ENCODE measurements at places on chromosomes 7 and 10.

GRCh38 chr7:155874010-155874409 is 61.7 kb upstream of the SHH start:
- H3K36me3 ChIP-seq = no peaks in the 10 kb centered on the region
- H3K4me3 ChIP-seq = no peak overlapping the region
- H3K4me1 ChIP-seq = no peaks in the 10 kb centered on the region
- no peak overlapping the region for H3K27ac ChIP-seq

DNA sequence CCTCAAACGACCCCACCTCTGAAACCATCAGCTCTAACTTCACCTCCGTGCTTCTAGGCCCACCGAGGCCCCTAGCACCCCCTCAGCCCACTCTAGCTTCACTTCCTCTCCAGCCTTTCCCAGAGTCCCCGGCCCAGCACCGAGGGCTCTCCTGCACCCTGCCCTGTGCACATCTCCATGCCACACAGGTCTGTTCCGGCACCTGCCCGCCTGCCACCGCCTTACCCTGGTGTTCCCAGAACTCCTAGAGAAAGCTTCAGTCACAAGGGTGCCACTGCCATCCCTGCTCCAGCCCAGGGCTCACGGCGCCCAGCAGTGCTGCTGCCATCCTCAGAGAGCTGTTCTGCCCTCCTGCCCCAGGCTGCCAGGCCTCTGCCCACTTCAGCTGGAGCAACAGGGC is 61.3 kb upstream of the INSIG1 start:
- H3K4me1 ChIP-seq = peaks cover 4% of the 10 kb centered on the region
- H3K27ac ChIP-seq = no peak overlapping the region
- no peaks in the 10 kb centered on the region for H3K36me3 ChIP-seq
- H3K4me3 ChIP-seq = no peak overlapping the region
- peaks cover 12% of the 10 kb centered on the region for H3K27me3 ChIP-seq

- peaks cover 11% of the 10 kb centered on the region for H3K4me1 ChIP-seq
- peak overlapping the region; percentile 87 for H3K27ac ChIP-seq
- peaks cover 2% of the 10 kb centered on the region for H3K36me3 ChIP-seq
- H3K27me3 ChIP-seq = no peaks in the 10 kb centered on the region
- H3K4me3 ChIP-seq = peak overlapping the region; percentile 86
Observed at GRCh38 chr7:69596723-69597277, 1.5 kb upstream of the AUTS2 start.

GRCh38 chr10:24256619-24257107 is 47.7 kb downstream of the KIAA1217 start:
- DNase-seq = no peak
- H3K4me1 ChIP-seq = no peaks in the 10 kb centered on the region
- H3K27ac ChIP-seq = no peak overlapping the region
- peaks cover 2% of the 10 kb centered on the region for H3K27me3 ChIP-seq
- H3K4me3 ChIP-seq = no peak overlapping the region

DNA sequence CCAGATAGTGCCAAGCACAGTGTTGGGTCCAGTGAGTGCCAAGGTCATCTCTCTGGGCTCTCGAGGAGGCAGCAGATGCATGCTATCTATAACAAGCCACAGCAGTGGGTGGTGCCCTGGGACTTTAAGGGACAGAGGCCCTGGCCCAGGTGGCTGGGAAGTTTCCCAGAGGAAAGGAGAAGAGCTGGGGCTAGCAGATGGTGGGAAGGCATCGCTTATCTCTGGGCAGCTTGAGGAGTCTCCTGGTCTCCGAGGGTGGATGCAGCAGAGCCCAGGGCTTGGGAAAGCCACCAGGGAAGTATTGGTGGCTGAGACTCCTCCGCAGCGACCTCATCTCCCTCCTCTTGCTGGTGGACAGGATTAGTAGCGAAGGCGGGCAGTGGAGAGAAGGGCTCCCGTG is 63.4 kb upstream of the LRRC4 start:
- H3K27ac ChIP-seq = peak overlapping the region; percentile 49
- no peak for DNase-seq
- peaks cover 12% of the 10 kb centered on the region for H3K36me3 ChIP-seq
- H3K4me3 ChIP-seq = no peak overlapping the region
- no peaks in the 10 kb centered on the region for H3K4me1 ChIP-seq

- no peak overlapping the region for H3K27ac ChIP-seq
- H3K4me3 ChIP-seq = peak overlapping the region; percentile 81
- H3K36me3 ChIP-seq = no peaks in the 10 kb centered on the region
- H3K4me1 ChIP-seq = peaks cover 17% of the 10 kb centered on the region
Observed at GRCh38 chr10:35640474-35640873, 1.6 kb downstream of the FZD8 start.

DNA sequence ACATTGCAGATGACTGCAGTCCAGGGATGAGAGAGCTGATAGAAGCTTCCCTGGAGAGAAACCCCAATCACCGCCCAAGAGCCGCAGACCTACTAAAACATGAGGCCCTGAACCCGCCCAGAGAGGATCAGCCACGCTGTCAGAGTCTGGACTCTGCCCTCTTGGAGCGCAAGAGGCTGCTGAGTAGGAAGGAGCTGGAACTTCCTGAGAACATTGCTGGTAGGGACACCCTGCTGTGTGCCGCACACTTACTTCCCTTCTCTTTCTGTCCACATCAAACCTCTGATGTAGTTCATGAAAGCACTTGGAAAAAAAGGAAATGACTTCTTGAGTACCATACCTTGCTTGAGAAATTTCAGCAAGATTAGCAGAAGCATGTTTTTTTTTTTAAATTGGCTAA is 25.3 kb downstream of the MAP3K8 start:
- peaks cover 15% of the 10 kb centered on the region for H3K36me3 ChIP-seq
- peaks cover 24% of the 10 kb centered on the region for H3K4me1 ChIP-seq
- no peaks in the 10 kb centered on the region for H3K27me3 ChIP-seq
- no peak overlapping the region for H3K27ac ChIP-seq

DNA sequence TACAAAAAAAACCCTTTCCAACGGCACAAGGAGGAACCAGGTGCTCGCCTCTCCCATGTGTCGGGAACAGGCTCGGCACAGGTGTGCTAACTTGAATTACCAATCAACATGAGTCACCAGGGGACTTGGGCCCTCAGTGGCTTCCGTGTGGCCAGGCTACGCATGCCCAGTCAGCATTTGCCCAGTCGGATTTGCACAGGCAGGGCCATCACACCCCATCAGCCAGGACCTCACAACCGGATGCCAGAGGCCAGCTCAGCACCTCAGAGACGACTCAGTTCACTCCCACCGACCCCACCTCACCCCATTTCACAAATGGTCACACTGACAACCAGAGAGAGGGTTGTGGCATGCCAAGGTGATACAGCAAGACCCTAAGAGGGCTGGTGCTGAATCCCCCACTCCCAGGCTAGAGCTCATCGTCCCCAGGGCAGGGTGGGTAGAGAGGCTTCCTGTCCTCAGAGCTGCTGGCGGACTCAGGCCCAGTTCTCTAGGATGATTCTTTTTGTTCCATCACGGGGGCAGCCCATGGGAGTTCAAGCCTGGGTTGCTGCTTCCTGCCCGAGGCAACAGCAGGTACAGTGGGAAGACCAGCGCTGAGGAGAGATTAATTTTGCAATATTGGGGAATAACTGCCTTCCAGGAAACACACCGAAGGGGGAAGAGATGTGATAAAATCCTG is 13.6 kb downstream of the ANXA11 start:
- H3K27me3 ChIP-seq = no peaks in the 10 kb centered on the region
- peaks cover 20% of the 10 kb centered on the region for H3K36me3 ChIP-seq
- peaks cover 62% of the 10 kb centered on the region for H3K4me1 ChIP-seq
- peak overlapping the region; percentile 67 for H3K4me3 ChIP-seq
- no peak for DNase-seq
- peak overlapping the region; percentile 93 for H3K27ac ChIP-seq

- no peak overlapping the region for H3K4me3 ChIP-seq
- no peak for DNase-seq
- H3K36me3 ChIP-seq = no peaks in the 10 kb centered on the region
- no peak overlapping the region for H3K27ac ChIP-seq
- no peaks in the 10 kb centered on the region for H3K4me1 ChIP-seq
Observed at GRCh38 chr7:1211611-1212010, 21.1 kb upstream of the UNCX start.

GRCh38 chr7:28573651-28574301 is 161.5 kb downstream of the CREB5 start:
- H3K4me3 ChIP-seq = no peak overlapping the region
- no peaks in the 10 kb centered on the region for H3K36me3 ChIP-seq
- H3K27me3 ChIP-seq = peaks cover 28% of the 10 kb centered on the region
- no peak for DNase-seq
- H3K4me1 ChIP-seq = peaks cover 12% of the 10 kb centered on the region
- no peak overlapping the region for H3K27ac ChIP-seq

DNA sequence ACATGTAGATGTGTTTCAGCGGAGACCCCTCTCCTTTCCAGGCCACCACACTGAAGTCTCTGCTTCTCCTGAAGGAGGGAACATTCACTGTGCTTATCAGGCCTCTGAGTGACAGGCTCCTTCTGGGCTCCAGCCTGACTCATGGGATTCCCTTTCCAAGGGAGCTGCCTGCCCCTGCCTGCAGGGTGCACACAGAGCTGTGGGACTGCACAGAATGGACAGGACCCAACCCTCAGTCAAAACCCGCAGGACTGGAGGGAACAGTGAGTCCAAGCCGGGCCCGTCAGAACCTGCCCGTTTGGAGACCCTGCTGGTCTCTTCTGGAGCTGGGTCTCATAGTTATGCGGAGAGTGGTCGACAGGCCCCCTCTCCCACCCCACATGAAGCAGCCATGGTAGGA is 32.6 kb downstream of the PLAC9 start:
- peaks cover 4% of the 10 kb centered on the region for H3K4me1 ChIP-seq
- no peak overlapping the region for H3K27ac ChIP-seq
- peaks cover 35% of the 10 kb centered on the region for H3K36me3 ChIP-seq
- no peak overlapping the region for H3K4me3 ChIP-seq
- H3K27me3 ChIP-seq = no peaks in the 10 kb centered on the region

DNA sequence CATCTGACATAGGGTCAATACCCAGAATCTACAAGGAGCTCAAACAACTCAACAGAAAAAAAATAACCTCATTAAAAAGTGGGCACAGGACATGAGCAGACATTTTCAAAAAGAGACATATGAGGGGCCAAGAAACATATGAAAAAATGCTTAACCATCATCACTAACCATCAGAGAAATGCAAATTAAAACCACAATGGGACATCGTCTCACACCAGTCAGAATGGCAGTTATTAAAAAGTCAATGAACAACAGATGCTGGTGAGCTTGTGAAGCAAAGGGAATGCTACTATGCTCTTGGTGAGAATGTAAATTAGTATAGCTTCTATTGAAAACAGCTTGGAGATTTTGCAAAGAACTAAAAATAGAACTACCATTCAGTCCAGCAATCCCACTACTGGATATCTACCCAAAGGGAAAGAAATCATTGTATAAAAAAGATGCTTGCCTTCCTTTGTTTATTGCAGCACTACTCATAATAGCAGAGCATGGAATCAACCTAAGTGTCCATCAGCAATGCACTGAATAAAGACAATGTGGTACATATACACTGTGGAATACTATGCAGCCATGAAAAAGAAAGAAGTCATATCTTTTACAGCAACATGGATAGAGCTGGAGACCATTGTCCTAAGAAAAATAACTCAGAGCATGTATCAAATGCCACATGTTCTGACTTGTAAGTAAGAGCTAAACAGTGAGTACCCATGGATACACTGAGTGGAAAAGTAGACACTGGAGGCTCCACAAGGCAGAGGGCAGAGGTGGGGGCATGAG is 139.8 kb downstream of the ADARB2 start:
- H3K4me1 ChIP-seq = peaks cover 3% of the 10 kb centered on the region
- peaks cover 9% of the 10 kb centered on the region for H3K27me3 ChIP-seq
- no peak for DNase-seq

DNA sequence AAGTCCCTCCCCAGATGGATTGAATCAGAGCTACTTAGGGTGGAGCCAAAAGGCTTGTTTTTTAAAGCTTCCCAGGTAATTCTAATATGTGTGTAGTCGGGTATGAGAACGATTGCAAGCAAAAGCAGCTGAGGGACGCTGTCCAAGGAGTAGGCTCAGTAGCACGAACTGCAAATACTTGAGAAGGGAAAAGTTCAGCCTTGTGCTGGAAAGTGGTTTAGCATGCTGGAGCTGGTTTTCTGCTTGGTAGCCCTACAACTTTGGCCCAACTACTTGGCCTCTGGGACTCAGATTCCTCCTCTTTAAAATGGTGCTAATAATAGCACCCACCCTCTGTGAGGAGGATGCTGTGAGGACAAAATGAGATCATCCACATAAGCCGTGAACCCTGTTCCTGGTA is 76.2 kb downstream of the AHR start:
- DNase-seq = no peak
- H3K4me3 ChIP-seq = no peak overlapping the region
- no peaks in the 10 kb centered on the region for H3K36me3 ChIP-seq
- H3K27me3 ChIP-seq = no peaks in the 10 kb centered on the region

DNA sequence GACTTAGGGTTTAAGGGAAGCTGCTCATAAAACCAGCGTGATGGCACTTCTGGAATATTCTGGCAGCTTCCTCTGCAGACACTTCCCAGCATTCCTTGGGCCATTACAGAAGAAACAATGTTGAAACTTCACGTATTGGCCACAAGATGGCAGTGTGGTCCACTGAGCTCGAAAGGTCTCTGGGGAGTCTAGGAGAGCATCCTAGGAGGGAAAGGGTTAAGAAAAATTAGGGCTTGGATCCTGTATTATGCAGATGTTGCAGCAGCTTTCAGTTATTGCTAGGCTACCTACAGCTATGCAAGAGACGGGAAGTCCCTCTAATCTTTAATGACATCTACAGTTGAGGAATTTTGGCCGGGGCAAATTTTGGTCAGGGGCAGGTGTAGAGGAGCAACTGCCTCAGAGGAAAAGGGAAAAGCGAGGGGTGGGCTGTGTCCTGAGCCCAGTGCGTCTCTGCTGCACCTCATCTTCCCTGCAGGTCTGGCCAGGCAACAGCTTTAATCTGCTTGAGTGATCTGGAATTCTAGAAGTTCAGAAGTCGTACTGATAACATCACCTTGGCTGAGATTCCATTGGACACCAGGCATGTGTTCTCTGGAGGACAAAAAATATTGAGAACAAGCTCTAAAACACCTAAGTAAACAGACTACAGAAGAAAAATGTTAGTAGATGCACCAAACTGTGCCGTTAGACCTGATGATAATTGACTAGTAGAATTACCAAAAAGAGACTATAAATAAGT is 220.8 kb upstream of the PRSS58 start:
- peaks cover 10% of the 10 kb centered on the region for H3K4me1 ChIP-seq
- no peak for DNase-seq
- peaks cover 8% of the 10 kb centered on the region for H3K27me3 ChIP-seq
- H3K36me3 ChIP-seq = no peaks in the 10 kb centered on the region
- no peak overlapping the region for H3K4me3 ChIP-seq

DNA sequence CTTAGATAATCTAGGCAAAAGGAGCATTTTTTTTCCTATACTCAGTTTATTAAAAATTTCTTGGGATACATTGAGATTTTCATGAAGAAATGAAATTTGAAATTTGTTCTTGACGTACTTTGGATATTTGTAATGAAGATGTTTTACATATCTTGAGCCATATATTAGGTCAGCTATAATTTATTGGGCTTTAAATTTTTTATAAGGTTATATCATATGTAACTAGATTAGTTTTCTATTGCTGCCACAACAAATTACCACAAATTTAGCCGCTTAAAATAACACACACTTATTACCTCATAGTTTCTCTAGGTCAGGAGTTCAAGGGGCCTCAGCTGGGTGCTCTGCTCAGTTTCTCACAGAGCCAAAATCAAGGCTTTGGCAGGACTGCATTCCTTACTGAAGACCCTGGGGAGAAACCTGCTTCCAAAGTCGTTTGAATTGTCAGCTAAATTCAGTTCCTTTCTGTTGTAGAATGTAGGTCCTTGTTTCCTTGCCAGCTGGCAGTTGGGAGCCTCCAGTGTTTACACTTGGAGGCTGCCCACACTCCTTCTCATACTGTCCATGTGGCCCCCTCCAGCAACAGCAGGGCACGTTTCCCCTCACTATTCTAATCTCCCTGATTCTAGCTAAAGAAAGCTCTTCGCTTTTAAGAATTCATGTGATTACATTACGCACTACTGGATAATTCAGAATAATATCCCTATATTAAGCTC is 42.6 kb upstream of the DNAH11 start:
- no peak overlapping the region for H3K4me3 ChIP-seq
- H3K27ac ChIP-seq = no peak overlapping the region
- no peaks in the 10 kb centered on the region for H3K4me1 ChIP-seq
- no peak for DNase-seq
- no peaks in the 10 kb centered on the region for H3K27me3 ChIP-seq
- peaks cover 47% of the 10 kb centered on the region for H3K36me3 ChIP-seq
